ENCODE measurements at places on chromosomes 7 and 10. TPM values are rescaled to one million over a fixed set of nuclear protein-coding genes. Genes with fewer than 3 reads are reported as not detected.
A peak's percentile ranks its signal among the peaks of the same experiment; 100 is the strongest.

Gene ZNF853
- total RNA-seq: 0.53 TPM

Gene NUP205
- 45.0 TPM for total RNA-seq

Gene CYP2E1
- total RNA-seq: under 0.01 TPM

Gene ABCA13
- total RNA-seq: 0.79 TPM

Gene TRIM73
- total RNA-seq: 0.38 TPM

Gene CCL24
- total RNA-seq: not detected

Gene TMEM176A
- total RNA-seq: not detected

Gene NPFFR1
- total RNA-seq: not detected

Gene SLC26A5
- not detected for total RNA-seq

Gene CPN1
- not detected for total RNA-seq

Gene PALD1
- total RNA-seq: 0.13 TPM

Gene TLL2
- 0.26 TPM for total RNA-seq

Gene TUBB8
- total RNA-seq: not detected

Gene TMEM270
- not detected for total RNA-seq

Gene AMZ1
- total RNA-seq: not detected

Gene HTR5A
- total RNA-seq: not detected

Gene GPR141
- total RNA-seq: 0.26 TPM

Gene ITPRID1
- not detected for total RNA-seq

Gene HOXA11
- not detected for total RNA-seq

Gene DYNC1I1
- total RNA-seq: not detected

Gene SHH
- total RNA-seq: 0.13 TPM

GRCh38 chr10:103895411-103896186, 22.4 kb downstream of the STN1 start:
- DNase-seq: peak; percentile 63

DNA sequence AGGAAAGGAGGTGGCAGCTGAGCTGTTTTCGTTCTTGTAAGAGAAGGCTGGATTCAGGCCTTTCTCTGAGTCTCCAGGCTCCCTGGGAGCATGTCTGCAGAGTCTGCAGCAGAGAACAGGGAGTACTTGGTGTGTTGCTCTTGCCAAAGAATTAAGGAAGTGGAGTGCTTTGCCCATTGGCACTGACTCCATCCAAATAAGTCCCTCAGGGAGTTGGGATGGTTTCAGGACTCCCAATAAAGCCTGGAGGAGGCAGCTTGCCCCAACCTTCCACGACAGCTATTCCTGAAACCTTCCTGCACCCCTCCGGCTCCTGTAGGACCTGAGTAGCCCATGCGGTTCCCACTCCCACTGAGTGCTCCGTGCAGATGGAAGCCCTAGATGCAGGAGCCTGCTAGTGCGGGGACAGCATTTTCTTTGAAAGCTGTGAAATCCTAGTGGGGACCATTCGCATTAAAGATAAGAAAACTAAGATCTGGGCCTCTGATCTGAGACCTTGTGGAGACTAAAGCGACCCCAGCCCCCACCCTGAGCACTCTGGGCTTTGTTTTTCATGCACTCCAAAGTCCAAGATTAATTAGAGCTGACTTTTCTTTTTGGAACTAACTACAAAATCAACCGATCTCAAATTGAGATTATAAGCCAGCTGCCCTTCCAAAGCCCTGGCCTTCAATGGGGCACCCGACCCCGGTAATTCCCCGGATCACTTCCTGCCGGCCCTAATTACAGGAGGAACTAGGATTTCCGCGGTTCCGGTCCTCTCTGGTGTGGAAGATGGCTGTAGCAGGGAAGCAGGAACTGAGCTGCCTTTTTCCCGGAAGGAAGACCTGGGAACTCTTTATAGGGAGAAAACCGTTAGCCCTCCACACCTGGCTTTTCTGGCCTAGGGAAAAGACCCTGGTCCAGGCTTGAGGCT, 110.2 kb downstream of the COL13A1 start:
- no peak for DNase-seq

- no peak for DNase-seq
Measured at GRCh38 chr10:132793871-132794849, 8.2 kb upstream of the NKX6-2 start.

GRCh38 chr10:70115948-70116682, 16.5 kb downstream of the AIFM2 start:
- DNase-seq: peak; percentile 19

DNA sequence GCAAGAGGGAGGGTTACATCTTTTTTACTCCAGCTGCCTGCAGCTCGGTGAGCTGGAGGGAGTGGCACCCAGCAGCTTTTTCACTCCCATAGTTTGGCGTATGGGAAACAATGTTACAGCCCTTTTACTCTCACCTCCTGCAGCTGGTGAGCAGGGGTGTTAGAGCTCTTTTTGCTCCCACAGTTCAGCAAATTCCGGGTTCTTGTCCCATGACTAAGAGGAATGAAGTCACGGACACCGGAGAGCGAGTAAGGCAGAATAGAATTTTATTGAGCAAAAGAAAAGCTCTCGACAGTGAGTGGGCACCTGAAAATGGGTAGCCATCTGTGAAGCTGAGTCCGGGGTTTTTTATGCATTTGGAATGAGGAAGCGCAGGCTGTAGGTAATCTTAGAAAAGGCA, 446.6 kb downstream of the GFRA1 start:
- DNase-seq: no peak

GRCh38 chr7:68547181-68547580, 1051.1 kb upstream of the AUTS2 start:
- DNase-seq: no peak

- no peak for DNase-seq
Measured at GRCh38 chr10:87523731-87524130, 19.0 kb downstream of the MINPP1 start.

GRCh38 chr10:36423821-36424248, 701.6 kb upstream of the ANKRD30A start:
- peak; percentile 52 for DNase-seq

DNA sequence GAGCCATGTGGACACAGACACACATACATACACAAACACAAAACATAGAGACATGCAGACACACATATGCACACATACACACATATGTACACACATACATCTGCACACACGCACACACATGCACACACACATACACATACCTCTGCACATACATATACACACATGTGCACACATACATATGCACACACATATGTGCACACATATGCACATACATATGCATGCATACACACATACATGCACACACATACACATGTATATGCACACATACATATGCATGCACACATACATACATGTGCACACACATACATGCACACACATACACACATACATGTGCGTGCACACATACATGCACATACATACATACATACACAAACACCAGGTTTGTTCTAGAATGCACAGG, 236.3 kb upstream of the FOXK1 start:
- DNase-seq: no peak

DNA sequence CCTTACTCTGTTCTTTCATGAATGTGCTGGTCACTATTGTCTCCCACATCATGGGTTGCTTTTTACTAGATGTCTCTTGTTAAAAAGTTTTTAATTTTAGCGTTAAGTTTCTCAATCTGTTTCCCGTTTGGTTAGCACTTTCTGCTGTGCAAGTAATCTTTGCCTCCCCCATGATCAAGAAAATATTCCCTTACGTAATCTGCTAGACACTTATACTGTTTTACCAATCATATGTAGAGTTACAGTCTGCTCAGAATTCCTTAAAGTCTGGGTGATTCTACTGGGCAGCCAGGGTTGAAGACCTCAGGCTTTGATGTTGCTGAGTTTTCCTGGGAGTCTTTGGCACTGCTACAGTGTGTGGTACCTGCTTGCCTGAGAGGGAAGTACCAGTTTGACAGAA, 38.2 kb upstream of the RPA3 start:
- no peak for DNase-seq

GRCh38 chr10:21530641-21531040, 3.4 kb upstream of the MLLT10 start:
- DNase-seq: no peak

- no peak for DNase-seq
Measured at GRCh38 chr7:25852211-25852938, 299.6 kb upstream of the NFE2L3 start.

DNA sequence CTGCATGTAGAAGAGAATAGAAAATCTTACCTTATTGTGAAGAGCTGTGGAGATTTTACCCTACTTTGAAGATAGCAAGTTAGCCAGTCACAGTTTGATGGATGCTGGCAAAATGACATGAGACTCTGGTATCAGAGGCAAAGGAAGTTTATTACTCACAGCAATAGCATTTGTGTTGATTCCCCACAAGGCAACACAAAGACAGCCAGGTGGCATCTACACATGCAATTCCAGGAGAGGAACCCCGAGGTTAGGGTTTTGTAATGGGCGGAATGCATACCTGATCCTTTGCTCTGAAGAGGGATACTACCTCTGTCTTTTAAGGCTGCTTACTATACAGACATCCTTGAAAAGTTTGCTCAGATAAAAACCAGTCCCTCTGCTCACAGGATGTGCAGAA, 59.5 kb downstream of the AHR start:
- DNase-seq: no peak

GRCh38 chr10:58347967-58348366, 13.2 kb downstream of the UBE2D1 start:
- no peak for DNase-seq

GRCh38 chr10:65710306-65710705, 1215.5 kb upstream of the LRRTM3 start:
- no peak for DNase-seq

- peak; percentile 49 for DNase-seq
Measured at GRCh38 chr10:95814011-95814727, 58.2 kb downstream of the ENTPD1 start.

DNA sequence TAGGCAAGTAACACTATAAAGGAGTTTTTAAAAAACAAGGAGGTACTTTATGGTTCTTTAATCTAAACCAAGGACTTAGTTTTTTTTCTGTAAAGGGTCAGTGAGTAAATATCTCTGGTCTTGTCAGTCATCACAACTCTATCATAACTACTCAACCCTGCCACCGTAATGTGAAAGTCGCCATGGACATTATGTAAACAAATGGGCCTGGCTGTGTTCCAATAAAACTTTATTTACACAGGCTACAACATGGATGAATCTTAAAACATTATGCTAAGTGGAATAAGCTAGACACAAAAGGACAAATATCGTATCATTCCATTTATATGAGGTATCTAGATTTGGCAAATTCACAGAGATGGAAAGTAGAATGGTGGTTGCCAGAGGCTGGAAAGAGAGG, 60.8 kb upstream of the SP4 start:
- DNase-seq: peak; percentile 63

GRCh38 chr10:110446954-110447608, 50.6 kb upstream of the DUSP5 start:
- peak; percentile 96 for DNase-seq

DNA sequence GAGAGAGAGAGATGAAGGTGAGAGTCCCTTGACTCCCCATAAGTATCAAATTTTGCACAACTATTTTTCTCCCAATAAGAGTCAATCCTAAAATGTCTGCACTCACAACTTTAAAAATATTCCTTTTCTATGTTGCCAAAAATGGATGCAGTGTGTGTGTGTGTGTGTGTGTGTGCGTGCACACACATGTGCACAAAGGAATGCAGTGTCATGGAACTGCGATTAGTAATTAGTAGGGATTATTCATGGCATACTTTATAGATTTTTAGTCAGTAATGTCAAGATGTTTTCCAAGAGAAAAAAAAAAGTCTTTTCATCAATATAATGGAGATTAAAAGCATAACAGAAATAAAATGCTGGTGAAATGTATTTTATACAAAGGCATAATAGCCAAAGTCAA, 179.1 kb upstream of the LRRTM3 start:
- peak; percentile 7 for DNase-seq

DNA sequence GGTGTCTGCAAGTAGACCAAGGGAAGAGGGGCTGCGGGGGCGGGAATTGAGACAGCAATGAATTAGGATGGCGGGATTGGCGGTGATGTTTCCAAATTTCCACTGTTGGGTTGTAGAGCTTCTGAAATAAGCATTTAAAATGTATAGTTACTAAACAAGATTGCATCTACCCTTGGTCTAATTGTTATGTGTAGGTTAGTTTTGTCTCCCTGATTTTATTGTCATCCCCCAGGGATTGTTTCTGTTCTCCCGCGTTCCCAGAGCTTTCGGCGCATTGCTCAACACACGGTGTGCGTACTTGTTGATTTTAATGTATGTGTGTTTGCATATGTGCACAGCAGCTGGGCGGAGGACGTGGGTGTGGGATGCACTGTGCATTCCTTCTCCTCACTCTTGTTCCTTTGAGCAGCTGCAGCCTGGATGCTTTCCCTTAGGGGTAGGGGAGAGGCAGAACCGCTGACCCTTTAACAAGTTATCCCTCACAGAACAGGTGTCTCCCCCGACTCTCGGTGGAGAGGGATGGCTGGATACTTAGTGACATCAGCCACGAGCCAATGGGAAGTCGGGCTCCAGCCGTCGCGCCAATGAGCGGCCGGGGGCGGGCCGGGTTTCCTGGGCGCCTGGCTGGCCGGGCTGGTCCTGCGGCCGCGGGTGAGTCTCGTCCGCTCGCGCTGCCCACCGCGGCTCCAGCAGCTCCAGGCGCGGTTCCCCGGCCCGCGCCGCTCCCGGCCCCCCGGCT, at the start of gene TSPAN33:
Gene TSPAN33, plus strand, starts transcription at position 613 of the 739 bp plus-strand sequence. CDS start 274 bp downstream, outside the sequence.
- DNase-seq: peak; percentile 60

- DNase-seq: no peak
Measured at GRCh38 chr10:74135452-74135851, 15.2 kb downstream of the AP3M1 start.

DNA sequence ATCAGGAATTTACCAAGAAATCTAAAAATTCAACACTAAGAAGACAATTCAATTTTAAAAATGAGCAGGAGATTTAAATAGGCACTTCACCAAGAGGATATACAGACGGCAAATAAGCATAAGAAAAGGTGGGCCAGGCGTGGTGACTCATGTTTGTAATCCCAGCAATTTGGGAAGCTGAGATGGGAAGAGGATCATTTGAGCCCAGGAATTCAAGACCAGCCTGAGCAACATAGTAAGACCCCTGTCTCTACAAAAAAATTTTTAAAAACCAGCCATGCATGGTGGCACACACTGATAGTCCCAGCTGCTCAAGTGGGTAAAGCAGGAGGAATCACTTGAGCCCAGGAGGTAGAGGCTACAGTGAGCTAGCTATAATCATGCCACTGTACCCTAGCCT, 3.5 kb upstream of the AKR1D1 start:
- DNase-seq: no peak

- DNase-seq: no peak
Measured at GRCh38 chr7:68706291-68706690, 892.0 kb upstream of the AUTS2 start.

GRCh38 chr7:31744294-31744874, 57.4 kb downstream of the PPP1R17 start:
- peak; percentile 67 for DNase-seq

GRCh38 chr10:46556515-46557318, at the start of gene GPRIN2:
GPRIN2 (minus strand) TSS chr10:46556658; CDS start chr10:46550736, 5,922 bp downstream.
- DNase-seq: no peak

- no peak for DNase-seq
Measured at GRCh38 chr10:4177791-4178190, 392.8 kb upstream of the KLF6 start.

GRCh38 chr7:141073173-141073640, 657 bp upstream of the TMEM178B start:
- DNase-seq: no peak

GRCh38 chr10:43212043-43212721, 54.7 kb downstream of the RASGEF1A start:
- no peak for DNase-seq

- DNase-seq: no peak
Measured at GRCh38 chr10:92207061-92207460, 83.8 kb downstream of the CPEB3 start.

All from bronchial epithelial cell (primary cell).